IMR-90 (cell line): ENCODE measurements at places on chromosomes 2 and 18. TPM values are rescaled to one million over a fixed set of nuclear protein-coding genes. Genes with fewer than 3 reads are reported as not detected.
A peak's percentile ranks its signal among the peaks of the same experiment; 100 is the strongest.

GRCh38 chr18:10049747-10050146 is 135.9 kb downstream of the VAPA start:
- DNase-seq = peak; percentile 61

DNA sequence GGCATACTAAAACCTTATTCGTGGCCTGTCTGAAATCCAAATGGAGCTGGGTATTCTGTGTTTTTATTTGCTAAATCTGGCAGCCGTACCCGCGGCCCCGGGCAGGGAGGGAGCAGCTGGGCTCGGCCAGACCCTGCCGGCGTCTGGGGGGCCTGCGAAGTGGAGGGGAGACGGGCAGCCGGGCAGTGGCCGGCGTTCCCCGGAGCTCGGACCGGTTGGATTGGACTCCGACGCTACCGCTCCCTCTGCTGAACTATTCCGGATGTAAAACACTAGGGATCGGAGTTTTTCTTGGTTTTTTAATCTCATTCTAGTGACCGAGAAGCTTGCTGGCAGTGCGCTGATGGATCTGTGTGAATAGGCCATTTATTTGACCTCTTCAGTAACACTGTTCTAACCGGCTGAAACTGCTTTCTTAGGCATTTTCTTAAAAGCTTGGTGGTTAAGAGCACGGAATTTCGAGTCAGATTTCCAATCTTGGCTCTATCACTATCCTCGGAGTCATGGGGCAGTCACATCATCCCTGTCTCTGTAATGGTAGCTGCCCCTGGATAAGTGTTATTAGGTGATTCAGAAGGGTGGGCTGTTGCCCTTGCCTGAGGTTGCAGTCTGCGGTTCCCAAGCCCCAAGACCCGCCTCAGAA is 694 bp downstream of the UNC50 start:
- DNase-seq = peak; percentile 58

DNA sequence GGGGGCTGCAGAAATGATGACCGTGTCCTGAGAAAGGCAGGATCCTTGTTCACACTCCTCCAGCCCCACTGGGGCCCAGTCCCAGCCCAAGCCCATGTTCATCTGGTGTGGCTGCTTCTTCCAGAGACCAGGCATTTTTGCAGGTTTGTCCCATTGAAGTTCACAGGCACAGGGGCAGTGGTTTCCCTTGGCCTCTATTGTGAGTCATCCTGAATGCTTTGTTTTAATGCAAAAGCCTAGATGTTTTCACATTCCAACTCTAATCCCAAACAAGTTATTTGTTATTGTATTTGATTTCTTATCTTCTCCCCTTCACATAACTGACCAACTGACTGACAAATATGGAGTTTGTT is 426.4 kb upstream of the ID2 start:
- peak; percentile 13 for DNase-seq

GRCh38 chr2:183019718-183020442 is 18.4 kb downstream of the NCKAP1 start:
- no peak for DNase-seq

DNA sequence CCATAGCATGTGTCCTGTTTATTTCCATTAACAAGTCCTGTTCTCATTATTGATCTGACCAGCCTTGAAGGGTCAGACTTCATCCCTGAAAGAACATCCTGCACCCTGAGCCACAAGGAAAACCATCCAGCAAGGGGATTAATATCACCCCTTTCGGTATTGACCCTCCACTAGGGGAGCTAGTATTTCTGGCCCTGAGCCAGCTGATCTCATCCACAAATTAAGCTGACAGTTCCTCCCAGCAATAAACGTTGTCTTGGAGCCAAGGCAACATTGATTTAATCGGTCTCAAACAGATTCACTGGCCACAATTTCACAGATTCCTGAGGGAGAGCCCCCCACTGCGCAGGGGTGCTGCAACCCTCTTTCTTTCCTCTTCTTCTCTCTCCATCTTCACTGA is 353.1 kb upstream of the FANCL start:
- no peak for DNase-seq

- DNase-seq = peak; percentile 99
Measured at GRCh38 chr2:195561116-195561921, 95.7 kb upstream of the SLC39A10 start.

GRCh38 chr2:216866515-216867095 is 6.7 kb upstream of the TNP1 start:
- DNase-seq = no peak

DNA sequence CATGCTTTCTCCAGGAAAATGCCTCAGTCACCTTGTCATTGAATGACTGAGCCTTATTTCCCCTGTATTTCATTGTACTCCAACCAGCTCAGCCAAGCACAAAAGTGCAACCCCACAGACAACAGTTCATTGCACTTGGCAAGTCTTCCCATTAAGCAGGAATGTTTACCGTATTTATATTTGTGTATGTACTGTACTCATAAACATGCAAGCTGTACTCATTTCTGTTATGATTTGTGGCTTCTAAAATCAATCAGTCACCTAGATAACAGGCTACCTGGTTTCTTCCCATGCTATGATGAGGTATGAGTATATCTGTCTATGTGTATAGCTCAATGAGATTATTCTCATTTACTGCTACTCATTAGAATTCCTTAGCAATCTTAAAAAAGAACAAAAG is 505.5 kb upstream of the FAM98A start:
- peak; percentile 23 for DNase-seq

DNA sequence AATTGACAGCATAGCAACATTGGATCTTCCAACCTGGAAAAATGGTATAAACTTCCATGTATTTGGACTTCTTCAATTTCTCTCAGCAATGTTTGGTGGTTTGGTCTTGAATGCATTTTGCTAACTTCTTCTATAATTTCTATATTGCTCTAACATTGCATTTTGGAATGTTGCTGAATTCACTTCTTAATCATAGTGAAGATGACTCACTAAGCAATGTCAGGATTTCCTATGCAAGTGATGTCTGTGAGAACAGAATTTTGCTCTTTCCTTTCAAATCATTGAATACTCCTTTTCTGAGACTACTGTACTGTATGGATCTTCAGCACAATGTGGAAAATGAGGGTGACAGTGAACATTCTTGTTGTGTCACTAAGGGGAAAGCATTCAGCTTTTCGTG is 28.9 kb upstream of the CDH19 start:
- no peak for DNase-seq

DNA sequence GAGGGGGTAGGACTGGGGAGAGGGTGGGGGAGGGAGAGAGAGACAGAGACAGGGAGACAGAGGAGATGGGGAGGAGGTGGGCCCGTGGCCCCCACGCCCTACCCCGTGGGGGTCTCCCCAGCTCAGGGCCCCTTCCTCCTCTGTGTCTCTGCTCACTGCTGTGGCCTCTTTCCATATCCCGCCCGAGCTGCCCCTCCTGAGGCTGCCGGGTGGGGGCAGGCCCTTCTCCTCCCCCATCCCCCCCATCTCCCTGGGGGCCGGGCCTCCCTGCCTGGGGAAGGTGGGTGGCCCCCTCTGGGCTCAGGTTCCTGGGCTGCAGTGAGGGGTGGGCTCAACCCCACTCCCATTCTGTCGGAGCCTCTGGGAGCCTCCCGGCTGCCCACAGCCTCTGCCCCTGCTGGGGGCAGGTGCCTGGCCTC is 332 bp upstream of the PDCD1 start:
- DNase-seq = no peak

DNA sequence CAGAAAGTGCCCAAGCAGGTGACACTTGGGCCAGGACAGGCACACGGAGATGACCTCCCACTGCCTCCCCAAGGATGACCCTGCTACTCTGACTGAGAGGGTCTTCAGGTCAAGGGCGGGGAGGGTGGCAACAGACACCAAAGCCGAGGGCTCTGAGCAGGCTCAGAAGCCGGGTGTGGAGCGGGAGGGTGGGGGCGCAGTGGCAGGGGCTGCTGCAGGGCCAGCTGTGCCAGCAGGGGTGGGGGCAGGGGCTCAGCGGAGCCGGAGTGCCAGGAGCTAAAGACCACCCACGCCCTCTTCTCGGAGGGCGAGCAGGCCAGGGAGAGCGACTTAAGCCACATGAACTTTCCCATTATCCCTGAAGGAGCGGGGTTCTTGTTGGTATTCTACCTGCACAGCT is 93.3 kb upstream of the MBOAT2 start:
- DNase-seq = no peak

GRCh38 chr2:153972412-153972811 is 100.7 kb downstream of the GALNT13 start:
- DNase-seq = no peak

DCC gene
- total RNA-seq = 0.54 and 0.83 TPM in 2 replicates

MPPE1 gene
- total RNA-seq = 13.8 and 22.5 TPM in 2 replicates

GATA6 gene
- total RNA-seq = 2.5 and 3.3 TPM in 2 replicates

C2orf76 gene
- 9.7 and 10.6 TPM in 2 replicates for total RNA-seq

DSC2 gene
- total RNA-seq = not detected in 2 replicates
